Camera-type eye (tissue), 1 donor: ENCODE measurements at places on chromosomes 2 and 18. TPM values are rescaled to one million over a fixed set of nuclear protein-coding genes. Genes with fewer than 3 reads are reported as not detected.

The EHD3 gene
- total RNA-seq: 13.4 TPM

The NEB gene
- total RNA-seq: 208 TPM

The ME2 gene
- total RNA-seq: 61.8 TPM

The PARD3B gene
- total RNA-seq: 36.2 TPM

The CXCR1 gene
- total RNA-seq: 0.33 TPM

The SLC16A14 gene
- total RNA-seq: 17.5 TPM
